Activated CD4-positive, CD25-positive, alpha-beta regulatory T cell (primary cell): ENCODE measurements at places on chromosomes 7 and 10.

DNA sequence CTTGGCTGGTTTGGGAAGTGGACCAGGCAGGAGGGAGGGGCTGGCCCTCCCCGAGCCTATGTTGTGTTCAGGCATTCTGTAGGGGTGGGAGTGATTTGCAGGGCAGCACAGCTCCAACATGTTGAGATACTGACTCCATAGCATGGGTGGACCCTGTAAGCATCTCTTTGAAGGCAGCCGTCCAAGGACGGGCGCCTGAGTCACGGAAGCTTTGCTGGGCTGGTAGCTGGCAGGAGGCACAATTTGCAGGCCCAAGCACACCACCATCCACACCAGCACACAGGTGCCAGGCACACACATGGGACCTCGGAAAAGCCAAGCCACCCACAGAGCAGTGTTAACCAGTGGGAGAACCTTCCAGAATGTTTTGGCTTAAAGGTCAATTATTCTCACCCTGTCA, 505.1 kb upstream of the FOXK1 start:
- no peak for DNase-seq

GRCh38 chr10:31930023-31930751, 1.6 kb upstream of the ARHGAP12 start:
- DNase-seq = no peak

GRCh38 chr10:131032329-131033165, 279.0 kb downstream of the TCERG1L start:
- DNase-seq = no peak

DNA sequence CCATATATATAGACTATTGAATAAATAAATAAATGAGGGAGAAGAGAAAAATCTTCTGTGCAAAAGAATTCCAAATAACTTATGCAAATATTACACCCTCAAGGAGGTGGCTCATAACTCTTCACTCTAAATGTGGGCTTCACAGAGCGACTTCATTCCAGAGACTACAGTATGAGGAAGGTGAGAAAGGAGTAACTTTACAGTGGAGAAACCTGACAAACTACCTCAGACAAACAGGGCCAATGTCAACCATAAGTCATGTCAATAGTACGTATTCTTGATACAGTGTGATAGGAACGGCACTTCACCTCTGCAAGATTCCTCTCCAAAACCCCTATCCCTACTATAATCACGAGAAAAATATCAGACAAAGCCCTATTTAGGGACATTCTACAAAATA, 158.4 kb upstream of the NAMPT start:
- no peak for DNase-seq

- DNase-seq = no peak
These were observed 2.5 kb downstream of the SRRM3 start for GRCh38 chr7:76204147-76204546.

DNA sequence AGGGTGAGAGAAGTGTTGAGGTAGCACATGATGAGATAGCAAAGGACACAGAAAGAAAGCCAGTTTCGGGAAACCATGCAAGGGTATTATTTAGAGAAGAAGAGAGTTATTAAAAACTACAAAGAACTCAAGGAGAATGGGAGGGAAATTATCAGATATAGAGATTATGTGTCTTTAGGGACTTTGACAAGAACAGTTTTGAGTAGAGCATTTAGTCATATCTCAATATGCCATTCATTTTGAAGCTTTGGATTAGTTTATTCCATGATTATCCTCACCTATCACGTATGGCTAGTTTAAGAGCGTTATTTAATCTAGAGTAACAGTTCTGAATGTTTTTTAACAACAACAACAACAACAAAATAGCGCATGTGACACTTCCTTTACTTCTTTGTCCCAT, 409.4 kb downstream of the EXOC4 start:
- no peak for DNase-seq

- no peak for DNase-seq
These were observed 86.9 kb upstream of the ZNF746 start for GRCh38 chr7:149584530-149584929.

DNA sequence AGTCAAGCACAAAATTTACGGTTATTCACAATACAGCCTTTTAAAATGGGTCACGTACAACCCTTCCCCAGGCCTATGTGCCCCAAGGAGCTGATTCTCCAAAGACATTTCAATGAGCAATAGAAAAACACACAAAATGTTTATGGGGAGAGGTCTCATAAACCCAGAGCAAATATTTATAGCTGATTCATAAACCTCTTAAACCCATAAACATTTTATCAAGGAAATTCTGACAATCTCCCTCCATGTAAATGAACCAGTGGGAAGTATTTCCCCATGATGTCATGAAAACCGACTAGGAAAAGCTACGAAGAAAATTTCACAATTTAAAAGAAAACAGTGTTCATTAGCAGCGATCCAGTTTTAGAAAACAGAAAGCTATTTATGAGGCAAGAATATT, 36.0 kb downstream of the SFMBT2 start:
- no peak for DNase-seq

- DNase-seq = no peak
These were observed 33.4 kb upstream of the PLPP4 start for GRCh38 chr10:120423431-120424197.

GRCh38 chr7:154409703-154410311, 357.6 kb downstream of the DPP6 start:
- DNase-seq = no peak

- no peak for DNase-seq
These were observed 41.0 kb downstream of the KIAA1217 start for GRCh38 chr10:24249829-24250415.

- no peak for DNase-seq
These were observed 586.6 kb upstream of the POT1 start for GRCh38 chr7:125516194-125516593.

GRCh38 chr10:130015075-130015695, 51.1 kb upstream of the EBF3 start:
- no peak for DNase-seq

GRCh38 chr7:100483722-100484672, at the start of gene NYAP1:
TSS of gene NYAP1 (plus strand) at chr7:100483927. CDS start at chr7:100485312, 1,385 bp downstream.
- peak; percentile 39 for DNase-seq

- DNase-seq = no peak
These were observed 87.6 kb downstream of the SH3PXD2A start for GRCh38 chr10:103767756-103768155.

GRCh38 chr7:150368884-150369747, 494 bp downstream of the REPIN1 start:
- DNase-seq = peak; percentile 60

- no peak for DNase-seq
These were observed 191.0 kb downstream of the CAMK1D start for GRCh38 chr10:12540341-12540781.

- no peak for DNase-seq
These were observed 83.3 kb upstream of the DNAJC1 start for GRCh38 chr10:22086730-22087401.

DNA sequence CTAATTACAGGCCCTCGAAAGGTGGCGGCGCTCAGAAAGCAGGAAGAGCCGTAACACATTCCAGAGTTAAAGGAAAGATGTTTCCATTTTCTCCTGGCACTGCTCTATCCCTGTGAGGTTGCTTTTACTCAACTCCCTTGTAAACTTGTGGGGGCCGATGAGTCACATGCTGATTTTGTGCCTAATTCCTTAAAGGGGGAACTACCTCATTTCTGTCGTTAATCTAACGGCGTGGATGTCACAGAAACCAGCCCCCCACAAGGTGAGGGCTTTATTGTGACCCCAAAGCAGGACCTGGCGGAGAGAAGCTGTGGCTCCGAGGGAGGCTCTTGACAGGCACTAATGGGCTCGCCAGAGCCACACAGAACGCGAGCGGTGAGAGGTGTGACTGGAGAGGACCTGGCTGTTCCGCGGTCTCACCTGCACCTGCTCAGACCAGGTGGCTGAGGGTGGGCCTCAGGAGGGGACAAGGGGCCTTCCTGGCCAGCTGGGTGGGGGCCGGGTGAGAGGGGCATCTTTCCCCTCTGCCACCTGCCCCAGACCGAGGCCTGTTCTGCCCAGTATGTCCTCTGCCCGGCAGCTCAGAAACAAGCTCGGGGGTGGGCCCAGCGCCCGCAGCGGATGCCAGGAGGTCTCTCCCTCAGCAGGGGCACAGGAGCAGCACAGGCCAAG, 50.9 kb downstream of the CALML3 start:
- DNase-seq = no peak

DNA sequence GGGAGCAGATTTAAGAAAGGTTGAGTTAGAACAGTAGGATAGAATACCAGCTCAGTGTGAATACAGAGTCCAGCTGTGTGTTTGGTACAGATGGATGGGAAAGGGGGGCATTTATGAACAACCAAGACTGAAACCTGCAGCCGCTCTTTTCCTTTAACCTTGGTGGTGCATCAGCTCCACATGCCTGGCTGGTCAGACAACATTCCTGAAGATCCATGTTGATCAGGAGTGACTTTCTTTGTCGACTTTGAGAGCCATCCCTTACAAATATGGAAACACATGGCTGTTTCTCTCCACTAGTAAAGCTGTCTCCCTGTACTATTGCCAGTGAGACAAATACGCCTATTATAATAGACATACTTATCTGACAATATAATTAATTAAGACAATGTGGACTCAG, 476.5 kb upstream of the IGFBP3 start:
- no peak for DNase-seq

GRCh38 chr10:95289003-95289920, 1.5 kb downstream of the PDLIM1 start:
- no peak for DNase-seq

DNA sequence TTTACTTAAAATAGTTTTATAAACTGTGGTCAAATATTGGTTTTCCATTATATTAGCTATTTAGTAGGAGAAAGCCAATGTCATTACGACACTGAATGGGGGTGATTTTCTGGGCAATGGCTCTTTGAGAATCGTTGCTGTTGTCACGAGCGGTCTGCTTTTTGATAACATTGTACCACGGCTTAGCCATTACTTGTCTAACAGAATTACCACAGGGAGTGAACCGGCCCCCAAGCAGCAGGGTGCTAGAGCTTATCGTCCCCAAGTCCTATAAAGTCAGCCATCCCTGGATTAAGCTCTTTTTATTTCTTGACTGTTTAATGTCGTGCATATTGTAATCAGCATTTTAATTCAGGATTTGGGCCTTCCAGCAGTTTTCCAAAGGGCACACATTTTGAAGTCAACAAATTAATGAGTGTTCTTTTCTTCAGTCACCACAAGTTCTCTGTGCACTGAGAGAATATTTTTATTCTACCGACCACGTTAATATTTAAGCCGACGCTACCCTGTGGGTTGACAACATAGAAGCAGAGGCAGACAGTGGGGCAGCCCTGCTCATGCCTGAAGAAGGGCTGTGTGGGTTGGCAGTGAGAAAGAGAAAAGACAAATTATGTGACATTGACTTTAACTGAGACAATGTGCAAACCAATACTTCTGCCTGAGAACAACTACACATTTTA, 125.8 kb downstream of the ICA1 start:
- no peak for DNase-seq

- DNase-seq = no peak
These were observed 531.7 kb downstream of the DNAJB9 start for GRCh38 chr7:109101332-109101731.

GRCh38 chr7:22584179-22584578, 84.2 kb upstream of the STEAP1B start:
- DNase-seq = no peak

GRCh38 chr10:111079781-111080180, 3.0 kb downstream of the ADRA2A start:
- DNase-seq = no peak

- DNase-seq = no peak
These were observed 1.2 kb downstream of the PURB start for GRCh38 chr7:44883961-44884620.

DNA sequence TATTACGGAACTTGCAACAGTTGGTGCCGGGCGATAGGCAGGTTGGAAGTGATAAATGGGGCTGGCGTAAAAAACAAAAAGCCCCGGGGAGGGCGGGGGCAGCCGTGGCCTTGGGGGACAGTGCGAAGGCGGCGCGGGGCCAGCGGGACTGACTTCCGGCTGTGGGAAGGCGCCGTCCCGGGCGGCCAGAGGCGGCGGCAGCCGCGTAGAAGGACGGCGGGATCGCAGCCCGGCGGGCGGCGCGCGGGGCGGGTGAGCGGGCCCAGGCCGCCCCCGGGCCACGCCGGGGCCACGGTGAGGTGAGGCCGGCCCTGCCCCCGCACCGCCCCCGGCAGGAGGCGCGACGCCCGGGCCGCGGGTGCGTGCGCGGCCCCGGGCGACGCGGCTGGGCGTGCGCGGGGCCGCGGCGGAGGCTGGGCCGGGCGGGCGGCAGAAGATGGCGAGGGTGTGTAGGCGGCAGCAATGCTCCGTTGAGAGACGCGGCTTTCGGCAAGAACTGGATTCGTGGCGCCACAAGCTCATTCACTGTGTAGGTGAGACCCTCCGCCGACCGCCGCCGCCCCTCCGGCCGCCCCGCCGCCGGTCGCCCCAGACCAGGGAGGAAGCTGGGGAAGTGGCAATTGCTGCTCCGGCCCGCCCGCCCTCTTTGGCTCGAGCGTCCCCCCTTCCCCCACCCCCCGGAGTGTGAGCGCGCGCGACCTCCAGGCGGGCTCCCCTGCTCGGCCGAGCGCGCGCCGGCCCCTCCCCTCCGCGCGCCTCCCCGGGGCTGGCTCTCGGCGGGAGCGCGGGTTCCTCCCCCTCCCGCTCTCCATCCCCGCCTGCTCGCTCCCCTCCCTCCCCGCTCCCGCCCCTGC, at the start of gene LCOR:
TSS of gene LCOR (plus strand) at position 432 of the 854 bp plus-strand sequence. CDS start 116,760 bp downstream, outside the sequence.
- peak; percentile 73 for DNase-seq

DNA sequence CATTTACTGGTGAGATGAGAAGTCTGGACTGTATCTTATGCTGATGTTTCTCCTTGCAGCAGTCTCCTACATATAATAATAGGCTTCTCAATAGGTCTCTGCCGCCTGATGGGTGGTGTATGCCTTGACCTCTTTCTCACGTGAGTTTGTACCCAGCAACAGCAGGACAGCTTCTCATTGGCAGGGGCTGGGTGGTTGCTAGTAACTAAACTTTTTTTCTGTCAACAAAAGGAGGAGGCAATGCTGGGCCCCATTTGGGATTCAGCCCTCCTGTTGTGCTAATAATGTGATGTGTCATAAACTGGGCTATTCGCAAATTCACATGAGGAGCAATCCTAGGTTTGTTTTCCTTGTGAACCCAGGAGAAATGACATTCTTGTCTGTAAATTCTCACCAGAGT, 533.6 kb downstream of the GATA3 start:
- no peak for DNase-seq

DNA sequence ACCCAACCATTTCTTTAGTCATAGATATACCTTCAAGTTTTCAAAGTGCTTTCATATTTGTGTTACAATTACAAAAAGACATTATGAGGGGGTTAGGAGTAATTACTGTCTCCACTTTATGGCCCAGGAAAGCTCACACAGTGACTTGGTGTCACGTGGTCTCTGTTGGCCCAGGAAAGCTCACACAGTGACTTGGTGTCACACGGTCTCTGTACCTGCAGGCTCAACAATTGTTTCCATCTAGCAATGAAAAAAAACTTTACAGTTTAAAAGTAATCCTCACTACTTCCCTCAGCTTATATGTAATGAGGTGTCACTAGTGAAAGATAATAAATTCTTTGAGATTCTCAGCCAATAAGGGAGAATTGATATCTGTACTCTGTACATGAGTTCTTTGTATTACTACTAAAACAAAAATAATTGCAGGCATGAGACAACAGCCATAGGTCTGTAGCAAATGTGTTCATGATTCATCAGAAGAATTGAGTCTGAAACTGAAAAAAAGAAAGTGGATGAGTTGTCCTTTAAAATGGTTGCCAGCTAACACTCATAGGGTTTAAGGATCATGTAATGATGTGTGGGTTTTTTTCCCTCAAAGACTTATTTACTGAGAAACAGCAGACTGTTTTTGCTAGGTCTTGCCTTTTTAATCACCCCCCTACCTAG, 10.9 kb downstream of the OGDH start:
- DNase-seq = no peak
